ENCODE measurements at places on chromosomes 7 and 10.

DNA sequence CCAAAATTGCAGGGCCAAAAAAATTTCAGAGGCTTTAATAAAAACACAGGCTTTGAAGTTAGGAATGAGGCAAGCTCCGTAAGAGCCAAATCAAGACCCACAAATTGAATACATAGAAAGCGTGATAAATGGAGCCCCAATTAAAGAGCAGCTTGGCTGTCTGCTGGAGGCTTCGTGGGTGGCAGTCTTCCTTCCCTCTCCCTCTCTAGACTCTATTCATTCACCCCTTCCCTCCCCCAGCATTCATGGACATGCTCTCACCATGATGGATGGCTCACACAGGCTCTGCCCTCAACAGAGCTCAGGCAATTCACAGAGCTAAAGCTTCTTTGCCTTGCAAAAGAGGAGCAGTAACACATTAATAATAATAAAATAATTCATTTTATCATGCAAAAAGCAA lies 214.1 kb downstream of the HERPUD2 start:
- no peak for DNase-seq

DNA sequence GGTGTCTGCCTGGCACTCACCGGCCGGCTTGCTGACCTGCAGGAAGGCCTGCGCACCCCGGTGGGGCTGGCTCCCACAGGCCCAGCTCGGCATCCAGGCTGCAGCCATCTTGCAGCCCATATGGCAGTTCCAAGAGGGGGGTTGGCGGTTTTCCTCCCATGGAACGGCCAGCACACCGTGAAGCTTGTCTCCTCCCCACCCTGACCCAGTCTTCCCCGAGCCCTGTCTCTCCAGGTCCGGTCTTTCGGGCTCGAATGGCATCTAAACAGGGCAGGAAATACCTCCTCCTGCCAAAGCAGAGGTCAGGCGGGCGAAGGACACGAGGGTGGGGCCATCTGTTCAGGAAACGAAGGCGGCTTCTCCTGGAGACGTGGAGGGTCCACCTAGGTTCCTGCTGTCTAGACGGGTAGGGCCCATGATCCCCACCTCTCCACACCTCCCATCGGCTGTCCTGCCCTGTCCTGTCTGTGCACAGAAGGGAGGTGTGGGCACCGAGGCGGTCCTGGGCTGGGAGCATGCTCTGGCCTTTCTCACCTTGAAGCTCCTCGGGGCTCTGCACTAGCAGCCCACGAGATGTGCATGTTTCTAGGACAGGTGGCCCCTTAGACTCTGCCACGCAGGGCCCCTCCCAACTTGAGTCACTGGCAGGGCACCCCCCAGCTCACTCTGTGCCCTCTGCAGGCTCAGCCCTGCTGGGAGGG lies 113.7 kb upstream of the DIP2C start:
- no peak for DNase-seq

- no peak for DNase-seq
These were observed 4.9 kb downstream of the SRRT start for GRCh38 chr7:100879685-100880261.

- DNase-seq: no peak
These were observed 43.4 kb downstream of the GRK5 start for GRCh38 chr10:119250641-119251314.

DNA sequence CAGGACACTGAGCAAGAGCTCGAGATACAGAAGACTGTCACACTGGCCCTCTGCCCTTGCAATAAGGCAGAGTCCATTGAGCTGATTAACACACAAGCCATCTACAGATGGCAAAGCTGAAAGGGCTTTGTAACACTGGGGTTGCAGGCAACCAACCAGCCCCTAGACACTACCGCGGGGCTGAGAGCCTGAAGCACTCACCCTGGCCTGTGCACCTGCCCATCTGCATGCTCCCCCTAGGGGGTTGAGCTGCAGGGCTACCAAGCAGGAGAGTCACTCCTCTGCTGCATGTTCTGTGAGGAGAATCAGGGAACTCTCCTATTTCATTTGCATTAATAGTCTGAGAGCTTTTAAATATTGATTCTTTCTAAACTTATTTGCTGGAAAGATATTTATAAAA lies 128.1 kb upstream of the VIPR2 start:
- no peak for DNase-seq

DNA sequence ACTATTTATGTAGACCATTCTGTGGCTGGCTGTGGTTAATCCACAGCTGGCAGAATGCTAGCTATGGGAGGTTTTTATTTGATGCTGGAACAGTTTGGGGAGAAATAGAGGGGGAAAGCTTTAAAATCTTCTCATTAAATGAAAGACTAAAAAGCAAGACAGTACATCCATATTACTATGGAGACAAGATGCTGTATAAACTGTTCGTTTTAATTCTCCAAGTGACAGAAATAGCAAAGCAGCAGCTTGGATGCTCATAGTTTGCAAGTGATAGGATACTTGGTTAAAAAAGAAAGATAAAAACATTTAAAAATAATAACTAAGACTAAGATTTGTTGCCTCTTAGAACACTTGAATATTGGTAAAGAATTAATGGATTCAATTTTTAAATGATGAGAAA lies 304.9 kb upstream of the KAT6B start:
- DNase-seq: no peak

GRCh38 chr7:120615703-120616102 lies 242.2 kb downstream of the TSPAN12 start:
- DNase-seq: no peak

- DNase-seq: peak; percentile 67
These were observed 55.1 kb downstream of the VOPP1 start for GRCh38 chr7:55517191-55517633.

- no peak for DNase-seq
These were observed 4.7 kb upstream of the CREB5 start for GRCh38 chr7:28407651-28408050.

GRCh38 chr10:3658766-3659165 lies 126.2 kb downstream of the KLF6 start:
- no peak for DNase-seq

- DNase-seq: no peak
These were observed 23.6 kb upstream of the ING3 start for GRCh38 chr7:120926943-120927346.

- no peak for DNase-seq
These were observed 1189.6 kb downstream of the SORCS1 start for GRCh38 chr10:105974803-105975456.
